ENCODE measurements at places on chromosomes 2 and 18.

DNA sequence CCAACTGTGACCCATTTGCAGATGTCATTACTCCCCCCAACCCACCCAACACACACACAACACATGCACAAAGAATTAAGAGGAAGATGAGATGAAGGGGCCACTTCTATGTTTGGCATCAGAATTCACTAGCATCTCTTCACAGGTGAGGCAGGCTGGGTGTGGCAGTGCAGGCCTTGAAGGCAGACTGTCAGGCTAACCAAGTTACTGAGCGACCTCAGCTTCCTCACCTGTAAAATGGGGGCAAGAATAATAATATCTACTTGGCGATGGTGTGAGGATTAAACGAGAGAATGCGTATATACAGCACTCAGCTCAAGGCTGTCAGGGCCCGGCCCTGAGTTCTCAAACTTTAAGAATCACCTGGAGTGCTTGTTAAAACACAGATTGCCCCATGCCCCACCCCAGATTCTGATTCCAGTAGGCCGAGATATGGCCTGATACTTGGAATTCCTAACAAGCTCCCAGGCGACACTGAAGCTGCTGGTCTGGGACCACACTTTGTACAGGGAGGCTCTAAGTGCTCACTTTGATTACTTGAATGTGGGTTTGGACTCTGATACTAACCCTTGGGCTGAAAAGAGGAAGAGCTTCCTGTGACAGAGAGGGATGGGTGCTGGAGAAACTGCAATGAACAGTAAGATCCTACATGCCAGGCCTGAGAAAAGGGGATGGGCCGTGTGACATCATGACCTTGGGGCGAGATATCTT, 1.1 kb downstream of the ACTG2 start:
- DNase-seq: no peak

GRCh38 chr18:49788327-49788898, 24.9 kb downstream of the ACAA2 start:
- no peak for DNase-seq

GRCh38 chr2:68969736-68970490, 4.5 kb upstream of the GKN1 start:
- DNase-seq: no peak

- no peak for DNase-seq
Measured at GRCh38 chr2:39567507-39567906, 98.2 kb upstream of the TMEM178A start.

- DNase-seq: no peak
Measured at GRCh38 chr18:79687806-79688205, 8.2 kb downstream of the CTDP1 start.

GRCh38 chr2:204748286-204748685, 203.0 kb downstream of the PARD3B start:
- DNase-seq: no peak

DNA sequence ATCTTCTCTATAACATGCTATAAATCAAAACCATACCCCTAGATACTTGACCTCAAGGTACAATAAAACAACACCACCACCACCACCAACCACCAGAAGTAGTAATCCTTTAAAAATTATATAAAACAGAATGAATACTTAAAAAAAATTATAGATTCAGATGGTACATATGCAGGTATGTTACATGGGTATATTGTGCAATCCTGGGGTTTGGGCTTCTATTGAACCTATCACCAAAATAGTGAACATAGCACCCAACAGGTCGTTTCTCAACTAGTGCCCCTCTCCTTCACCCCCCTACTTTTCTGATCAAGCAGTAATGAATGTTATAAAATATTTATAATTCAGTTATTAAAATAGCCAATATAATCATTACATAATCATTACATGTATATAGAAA, 71.1 kb upstream of the CHN1 start:
- no peak for DNase-seq

- no peak for DNase-seq
Measured at GRCh38 chr2:85785871-85786270, 32.1 kb downstream of the ATOH8 start.

GRCh38 chr2:241130316-241130715, 19.0 kb downstream of the PASK start:
- no peak for DNase-seq

GRCh38 chr2:226403369-226403768, 396.3 kb downstream of the IRS1 start:
- DNase-seq: no peak

DNA sequence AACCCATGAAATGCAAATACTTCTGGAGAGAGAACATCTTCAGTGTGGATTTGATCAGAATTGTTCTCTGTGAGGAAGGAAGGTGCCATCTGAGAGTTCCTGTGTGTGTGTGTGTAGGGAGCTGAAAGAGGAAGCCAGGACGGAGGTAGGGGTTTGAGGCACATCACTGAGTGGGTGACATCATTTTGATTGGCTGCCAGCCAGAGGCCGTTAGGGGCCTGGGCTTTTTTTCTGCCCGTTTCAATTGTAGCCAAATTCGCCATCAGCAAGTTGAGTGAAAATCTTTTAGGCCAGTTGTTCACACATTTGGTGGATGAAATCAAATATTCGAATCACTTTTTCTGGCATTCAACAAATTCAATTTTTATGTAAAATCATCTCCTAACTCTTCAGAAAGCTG, 48.9 kb downstream of the TSN start:
- no peak for DNase-seq

DNA sequence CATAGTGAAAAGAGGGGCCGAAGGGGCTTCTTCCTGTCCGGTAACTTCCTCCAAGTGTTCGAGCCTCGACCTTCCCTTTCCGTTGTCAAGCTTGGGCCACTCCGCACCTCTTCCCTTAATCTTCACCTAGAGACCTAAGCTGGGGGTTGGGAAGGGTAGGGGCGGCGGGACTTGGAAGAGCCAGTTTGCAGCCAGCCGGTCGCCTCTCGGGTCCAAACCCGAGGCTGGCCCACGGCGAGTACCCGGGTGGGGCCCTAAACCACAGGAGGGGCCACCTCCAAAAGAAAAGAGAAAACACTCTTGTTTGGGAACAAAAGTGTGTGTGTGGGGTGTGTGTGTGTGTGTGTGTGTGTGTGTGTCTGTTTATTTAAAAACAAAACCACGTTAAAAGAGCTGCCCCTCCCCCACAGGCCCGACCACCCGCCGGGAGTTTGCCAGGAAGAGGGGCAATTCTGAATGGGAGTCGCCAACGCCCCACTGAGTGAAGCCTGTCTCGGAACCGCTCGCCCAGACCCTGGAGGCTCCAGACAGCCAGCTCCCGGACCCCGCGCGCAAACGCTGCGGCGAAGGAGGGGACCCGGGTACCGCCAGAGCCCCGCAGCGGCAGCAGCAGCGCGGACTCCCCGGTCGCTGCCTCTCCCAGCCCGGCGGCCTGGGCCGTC, 488 bp upstream of the RHOB start:
- no peak for DNase-seq

- DNase-seq: no peak
Measured at GRCh38 chr2:135963841-135964240, 21.6 kb downstream of the DARS1 start.

DNA sequence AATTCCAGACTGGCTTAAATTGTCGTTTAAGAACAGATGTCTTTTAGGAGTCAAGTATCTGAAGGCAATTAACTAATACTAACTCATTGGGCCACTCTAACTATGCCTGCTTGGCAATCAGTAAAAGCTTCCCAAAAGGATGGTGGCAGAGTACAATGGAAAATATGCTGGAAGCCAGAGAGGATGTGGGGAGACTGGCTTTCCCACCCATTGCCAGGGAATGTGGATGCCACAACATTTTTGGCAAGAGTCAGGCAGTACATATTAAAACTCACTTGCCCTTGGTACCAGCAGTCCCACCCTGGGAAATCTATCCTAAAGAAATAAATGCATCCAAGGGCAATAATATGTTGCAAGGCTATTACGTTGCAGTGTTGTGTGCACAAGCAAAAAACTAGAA, 74.0 kb upstream of the FZD7 start:
- DNase-seq: no peak

GRCh38 chr2:157601807-157602206, 26.9 kb downstream of the ACVR1C start:
- no peak for DNase-seq

- no peak for DNase-seq
Measured at GRCh38 chr18:39741755-39742466, 2176.3 kb upstream of the CELF4 start.

DNA sequence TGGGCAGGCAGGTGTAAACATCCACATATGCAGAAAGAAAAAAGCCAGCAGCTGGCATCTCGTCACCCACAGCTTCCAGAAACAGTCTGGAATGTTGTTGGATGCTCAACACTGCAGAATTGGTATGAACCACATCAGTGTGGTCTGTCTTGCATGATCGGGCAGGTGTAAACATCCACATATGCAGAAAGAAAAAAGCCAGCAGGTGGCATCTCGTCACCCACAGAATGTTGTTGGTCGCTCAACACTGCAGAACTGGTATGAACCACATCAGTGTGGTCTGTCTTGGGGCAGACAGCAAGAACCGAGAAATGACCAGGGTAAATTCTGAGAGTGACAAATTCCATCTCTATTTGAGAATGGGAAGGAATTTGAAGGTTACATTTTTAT, 39.6 kb downstream of the DOCK10 start:
- no peak for DNase-seq

GRCh38 chr2:4053769-4054493, 350.6 kb downstream of the DCDC2C start:
- DNase-seq: no peak

- no peak for DNase-seq
Measured at GRCh38 chr2:113197347-113198047, 23.7 kb downstream of the PSD4 start.

DNA sequence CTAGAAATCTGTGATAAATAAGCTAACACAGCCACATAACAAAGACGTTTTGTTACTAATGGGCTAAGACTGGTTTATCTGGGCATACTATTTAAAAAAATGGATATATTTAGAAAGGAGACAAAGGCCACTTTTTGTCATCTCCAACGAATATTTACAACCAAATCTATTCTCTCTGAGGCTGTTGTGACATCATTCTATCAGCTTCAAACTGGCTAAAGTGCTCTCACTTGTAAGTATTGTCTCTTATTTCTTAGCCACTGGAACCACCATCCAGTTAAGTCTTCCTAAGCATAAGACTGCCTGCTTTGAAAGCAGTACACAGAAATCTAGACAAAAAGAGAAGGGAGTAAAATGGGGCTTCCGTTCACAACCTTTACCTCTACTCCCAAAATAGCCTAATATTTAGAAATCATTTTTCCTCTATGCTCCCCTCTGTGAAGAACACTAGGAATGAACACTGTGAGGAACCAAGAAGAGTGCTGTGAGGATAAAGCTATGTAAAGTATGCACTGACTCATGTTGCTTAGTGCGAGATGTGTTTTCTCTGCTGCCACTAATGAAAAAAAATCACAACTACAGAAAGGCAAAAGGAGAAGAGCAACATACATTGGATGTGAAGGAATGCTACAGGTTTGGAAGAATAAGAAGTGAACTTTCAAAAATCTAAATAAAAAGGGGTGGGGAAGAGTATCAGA, 264.1 kb downstream of the EXOC6B start:
- no peak for DNase-seq

DNA sequence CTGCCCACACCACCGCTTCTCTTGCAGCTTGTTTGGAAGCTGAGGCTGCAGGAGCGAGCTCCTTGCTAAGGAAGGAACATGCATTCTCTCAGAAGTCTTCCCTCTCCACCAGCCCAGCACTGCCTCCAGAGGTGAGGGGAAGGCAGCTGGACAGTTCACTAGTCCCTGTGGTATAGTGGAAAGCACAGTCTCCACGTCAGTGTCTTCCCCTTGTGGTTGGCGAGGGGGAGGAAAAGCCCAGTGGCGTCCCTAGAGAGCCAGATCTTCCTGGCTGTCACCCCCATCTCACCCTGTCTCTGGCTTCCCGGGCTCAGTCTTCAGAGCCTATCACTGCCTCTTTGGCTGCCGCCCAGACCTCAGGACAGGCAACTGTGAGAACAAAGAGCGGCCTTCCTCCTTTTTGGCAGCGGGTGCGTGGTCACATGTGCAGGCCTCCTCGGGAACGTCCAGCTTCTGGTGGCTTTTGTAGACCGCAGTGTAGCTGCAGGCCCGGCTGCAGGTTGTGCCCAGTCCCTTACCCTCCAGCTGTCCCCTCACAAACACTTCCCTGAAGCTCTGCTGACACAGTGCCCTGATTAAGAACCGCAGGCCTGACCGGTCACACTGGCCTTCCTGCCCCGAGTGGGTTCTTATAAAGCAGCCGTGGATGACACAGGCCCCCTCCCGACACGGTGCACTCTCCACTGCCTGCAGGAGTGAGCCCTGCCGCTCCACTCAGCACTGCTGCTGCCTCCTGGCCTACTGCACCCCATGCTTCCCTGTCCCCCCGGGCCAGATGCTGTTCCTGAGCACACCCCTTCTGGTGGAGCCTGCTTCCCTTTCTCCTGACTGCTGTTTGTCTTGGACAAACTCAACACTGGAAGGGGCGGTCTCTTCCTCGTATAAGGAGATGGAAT, 90.9 kb downstream of the RNF144A start:
- no peak for DNase-seq

GRCh38 chr18:79789091-79789891, 8.4 kb upstream of the KCNG2 start:
- DNase-seq: no peak

- no peak for DNase-seq
Measured at GRCh38 chr18:58970943-58971790, 106.5 kb downstream of the ZNF532 start.
